ENCODE measurements at places on chromosomes 4 and X.

DNA sequence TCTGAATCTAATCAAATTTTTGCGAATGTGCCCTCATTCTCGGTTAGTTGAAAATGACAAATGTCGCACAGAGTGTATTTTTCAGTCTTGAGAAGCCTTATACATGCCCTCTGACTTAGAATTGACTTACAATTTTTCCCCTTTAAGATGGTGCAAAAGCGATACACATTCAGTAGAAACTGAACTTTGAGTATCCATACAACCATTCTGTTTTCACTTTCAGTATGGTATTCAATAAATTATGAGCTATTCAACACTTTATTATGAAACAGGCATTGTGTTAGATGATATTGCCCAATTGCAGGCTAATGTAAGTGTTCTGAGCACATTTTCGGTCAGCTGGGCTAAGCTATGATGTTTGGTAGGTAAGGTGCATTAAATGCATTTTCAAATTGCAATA is 43.4 kb downstream of the SLC9A7 start:
- DNase-seq = no peak

GRCh38 chr4:181830404-181831035 is 412.7 kb upstream of the TENM3 start:
- DNase-seq = no peak

DNA sequence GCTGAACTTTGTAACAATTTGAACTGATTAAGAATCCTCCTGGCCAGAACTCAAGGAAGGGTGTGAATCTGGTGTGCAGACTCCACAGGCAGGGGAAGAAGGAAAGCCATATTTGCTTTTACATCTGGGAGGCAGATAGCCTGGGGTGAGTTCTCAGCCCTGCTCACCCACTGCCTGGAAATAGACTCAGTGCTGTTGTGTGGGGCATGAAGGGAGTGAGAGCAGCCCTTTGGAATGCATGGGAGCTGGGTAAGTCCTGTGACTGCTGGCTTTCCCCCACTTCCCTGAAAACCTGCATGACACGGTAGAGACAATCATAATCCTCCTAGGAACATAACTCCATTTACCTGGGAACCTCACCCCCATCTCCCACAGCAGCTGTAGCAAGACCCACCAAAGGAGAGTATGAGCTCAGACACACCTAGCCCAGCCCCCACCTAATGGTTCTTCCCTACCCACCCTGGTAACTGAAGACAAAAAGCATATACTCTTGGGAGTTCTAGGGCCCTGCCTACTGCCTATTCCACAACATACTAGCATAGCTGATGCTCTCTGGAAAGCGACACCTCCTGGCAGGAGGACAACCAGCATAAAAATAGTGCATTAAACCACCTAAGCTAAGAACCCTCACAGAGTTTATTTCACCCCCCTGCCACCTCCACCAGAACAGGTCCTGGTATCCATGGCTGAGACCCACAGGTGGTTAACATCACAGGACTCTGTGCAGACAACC is 59.3 kb upstream of the UBQLN2 start:
- no peak for DNase-seq

GRCh38 chr4:98473046-98473445 is 185.4 kb downstream of the TSPAN5 start:
- no peak for DNase-seq

- DNase-seq = no peak
Measured at GRCh38 chrX:109600237-109600651, 24.7 kb downstream of the KCNE5 start.

- DNase-seq = no peak
Measured at GRCh38 chrX:39372115-39372514, 570.9 kb downstream of the MID1IP1 start.

- no peak for DNase-seq
Measured at GRCh38 chr4:87865960-87866598, 33.3 kb downstream of the MEPE start.

GRCh38 chr4:158599150-158599549 is 72.5 kb downstream of the C4orf46 start:
- DNase-seq = no peak

DNA sequence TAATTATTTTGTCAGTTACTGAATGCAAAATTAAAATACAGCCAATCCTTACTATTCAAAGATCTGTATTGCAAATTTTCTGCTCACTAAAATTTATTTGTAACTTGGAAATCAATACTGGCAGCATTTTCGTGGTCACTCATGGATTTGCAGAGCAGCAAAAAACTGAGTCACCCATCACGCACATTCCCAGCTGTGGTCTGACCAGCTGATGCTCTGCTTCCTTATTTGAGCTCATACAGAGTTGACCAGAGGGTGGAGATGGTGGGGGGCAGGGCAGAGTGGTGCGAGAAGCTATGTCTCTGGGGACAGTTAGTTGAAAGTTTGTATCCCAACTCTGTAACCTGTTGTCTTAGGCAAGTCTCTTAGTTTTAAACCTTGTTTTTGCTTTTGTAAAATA is 214.8 kb downstream of the SPCS3 start:
- DNase-seq = no peak

DNA sequence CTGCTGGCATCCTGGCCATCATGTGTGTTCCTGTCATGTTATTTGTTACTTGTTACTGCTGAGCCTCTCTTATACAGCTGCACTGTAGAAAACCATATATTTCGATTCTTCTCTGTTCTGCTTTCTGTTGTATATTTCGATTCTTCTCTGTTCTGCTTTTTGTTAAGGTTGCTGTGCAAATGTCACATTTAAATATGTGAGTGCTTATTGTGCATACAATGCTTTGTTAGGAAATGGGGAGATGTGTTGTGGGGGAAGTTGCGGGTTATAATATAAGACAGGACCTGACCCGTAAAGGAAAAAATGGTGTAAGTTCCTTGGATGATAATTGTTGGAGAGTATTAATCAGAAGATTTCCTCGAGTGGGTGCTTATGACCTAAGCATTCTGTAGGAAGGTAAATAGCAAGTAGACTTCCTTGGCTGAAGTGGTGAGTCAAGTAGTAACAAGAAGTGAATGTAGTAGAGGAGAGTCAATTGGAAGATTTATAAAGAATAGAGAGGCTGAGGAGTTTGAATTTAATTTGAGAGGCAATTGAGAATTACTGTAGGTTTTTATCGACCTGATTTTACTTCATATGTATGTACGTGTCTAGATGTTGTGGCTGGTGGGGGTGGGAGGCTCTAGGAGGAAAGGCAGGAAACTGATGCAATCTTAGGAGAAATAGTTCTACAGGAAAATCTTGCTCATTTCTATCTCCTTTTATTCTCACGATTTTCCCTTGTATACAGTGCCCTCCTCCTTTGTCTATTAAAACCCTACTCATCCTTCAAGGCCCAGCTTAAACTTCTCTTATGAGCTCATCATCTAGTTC is 8.5 kb downstream of the OGT start:
- DNase-seq = no peak

- DNase-seq = no peak
Measured at GRCh38 chr4:40995850-40996249, 218.5 kb downstream of the APBB2 start.

DNA sequence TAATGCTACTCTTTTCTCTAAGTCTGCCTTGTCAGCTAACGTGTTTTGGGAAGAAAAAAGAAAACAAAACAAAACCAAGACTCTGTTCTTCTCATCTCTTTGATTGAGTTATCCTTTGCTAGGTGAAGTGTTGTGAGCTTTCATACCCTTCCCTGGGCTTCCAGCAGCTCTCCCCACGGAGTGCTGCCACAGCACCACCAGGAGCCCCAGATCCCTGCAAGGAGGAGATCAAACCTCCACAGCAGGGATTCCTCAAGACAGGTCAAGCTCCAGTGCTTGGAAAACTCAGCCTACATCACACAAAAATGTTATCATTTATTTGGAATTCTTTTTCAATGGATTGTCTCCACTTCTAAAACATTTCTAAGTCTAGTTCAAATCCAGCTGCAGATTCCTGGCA is 1981.9 kb upstream of the TENM3 start:
- DNase-seq = no peak

- DNase-seq = no peak
Measured at GRCh38 chr4:1749826-1750225, 28.5 kb downstream of the TACC3 start.

GRCh38 chr4:139273835-139274234 is 6.2 kb downstream of the MGARP start:
- DNase-seq = no peak

DNA sequence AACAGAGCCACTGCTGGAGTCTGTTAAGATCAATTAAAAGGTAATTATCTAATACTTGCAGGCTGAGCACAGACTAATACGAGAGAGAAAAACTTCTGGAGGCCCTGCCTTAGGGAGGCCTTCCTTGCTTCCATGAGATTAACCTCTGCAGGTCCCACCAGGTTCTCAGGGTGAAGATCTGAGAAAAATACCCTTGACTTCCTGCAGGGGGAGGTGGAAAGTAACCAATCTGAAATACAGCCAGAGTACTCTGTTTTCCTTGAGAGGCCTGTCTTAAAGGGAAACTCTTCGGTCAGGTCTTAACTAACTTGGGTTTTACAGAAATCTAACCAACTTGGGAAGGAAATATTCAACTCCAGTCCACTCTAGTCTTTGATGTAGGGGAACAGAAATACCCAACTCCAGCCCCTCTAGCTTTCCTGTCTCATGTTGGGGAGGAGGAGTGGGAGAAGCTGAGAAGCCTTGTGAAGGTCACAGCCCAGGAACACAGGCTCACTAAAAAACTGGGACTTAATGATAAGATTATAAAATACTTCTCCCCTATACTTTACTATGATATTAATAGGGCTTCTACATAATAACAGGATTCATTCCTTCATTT is 77.1 kb downstream of the TBCK start:
- no peak for DNase-seq

DNA sequence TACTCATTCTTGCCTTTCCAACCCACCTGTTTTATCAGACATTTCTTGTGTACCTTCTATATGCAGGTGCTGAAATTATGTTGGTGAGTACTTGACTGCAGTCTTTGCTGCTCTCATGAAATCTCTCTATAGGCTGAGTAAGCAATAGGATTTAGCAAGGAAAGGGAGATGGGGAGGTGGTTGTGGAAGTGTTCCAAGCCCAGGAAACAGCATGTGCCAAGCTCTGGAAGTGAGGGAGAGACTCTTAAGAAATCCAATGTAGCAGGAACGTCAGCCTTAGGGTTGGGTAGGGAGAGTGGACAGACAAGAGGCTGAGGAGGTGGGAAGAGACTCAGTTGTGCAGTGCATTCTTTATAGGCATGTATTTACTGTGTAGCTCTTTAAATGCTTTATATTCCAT is 5.6 kb downstream of the SEPTIN11 start:
- DNase-seq = no peak

DNA sequence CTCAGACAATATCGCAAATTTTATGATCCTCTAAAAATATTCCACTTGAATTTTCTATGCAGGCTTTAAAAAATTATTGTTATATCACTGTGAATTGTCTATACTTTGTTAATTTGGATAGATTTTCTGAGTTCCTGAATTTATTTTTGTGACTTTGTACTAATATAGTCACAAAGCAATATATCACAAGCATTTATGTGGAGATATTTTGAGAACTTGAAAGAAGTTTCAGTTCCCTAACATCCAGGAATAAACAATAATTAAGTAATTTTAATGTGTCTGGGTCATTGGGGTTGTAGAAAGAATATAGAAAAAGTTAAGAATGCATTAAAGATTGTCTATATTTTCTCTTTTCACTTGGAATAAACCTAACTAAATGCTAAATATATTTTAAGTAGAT is 32.0 kb downstream of the CXCL8 start:
- no peak for DNase-seq

- DNase-seq = no peak
Measured at GRCh38 chr4:177791188-177791587, 349.0 kb upstream of the AGA start.

DNA sequence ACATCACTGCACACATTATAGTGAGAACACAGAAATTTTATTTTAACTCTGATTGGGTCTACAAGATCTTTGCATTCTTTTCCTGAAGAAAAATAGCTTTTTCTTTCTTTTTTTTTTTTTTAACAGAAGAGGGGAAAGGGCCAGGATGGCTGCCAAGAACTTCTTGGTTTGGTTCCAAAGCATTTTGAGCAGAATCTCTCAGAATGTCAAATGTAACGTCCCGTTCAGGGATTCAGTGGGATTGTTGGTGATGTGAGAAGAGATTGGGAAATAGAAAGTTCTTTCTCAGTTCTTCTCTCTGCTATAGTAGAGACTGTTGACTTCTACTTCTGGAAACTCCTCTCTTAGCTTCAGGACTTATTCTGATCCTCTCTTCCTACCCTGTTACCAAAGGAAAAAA is 70.9 kb upstream of the CBR4 start:
- no peak for DNase-seq

DNA sequence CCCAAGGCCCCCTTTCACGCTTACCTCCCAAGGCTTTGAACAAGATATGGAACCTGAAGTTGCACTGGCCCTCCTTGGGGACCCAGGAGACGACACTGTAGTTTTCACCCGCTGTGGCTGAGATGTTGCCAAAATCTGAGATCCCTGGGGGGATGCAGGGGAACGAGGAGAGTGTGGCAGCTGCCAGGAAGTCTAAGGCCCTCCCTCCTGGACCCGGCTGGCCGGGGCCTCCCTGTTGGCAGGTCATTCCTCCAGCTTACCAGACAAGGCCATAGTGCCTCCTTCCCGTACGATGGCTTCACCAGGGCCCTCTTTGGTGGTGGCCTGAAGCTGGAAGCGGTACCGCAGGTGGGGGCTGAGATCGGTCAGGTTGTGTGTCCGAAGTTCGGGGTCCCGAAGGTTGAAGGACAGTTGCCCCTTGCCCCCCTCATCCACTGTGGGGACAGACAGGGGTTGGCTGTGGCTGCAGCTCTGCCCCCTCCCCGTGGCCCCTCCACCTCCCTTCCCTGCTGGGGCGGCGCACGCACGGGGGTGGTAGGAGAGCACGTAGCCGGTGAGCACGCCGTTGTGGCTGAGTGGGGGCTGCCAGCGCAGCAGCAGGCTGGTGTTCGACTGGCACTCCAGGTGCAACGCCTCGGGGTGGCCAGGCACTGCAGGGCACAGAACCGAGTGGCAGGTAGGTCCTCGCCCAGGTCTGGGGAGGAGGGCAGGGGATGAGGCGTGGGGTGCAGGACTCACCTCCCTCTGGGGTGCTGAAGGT is 21.2 kb downstream of the L1CAM start:
- DNase-seq = no peak

DNA sequence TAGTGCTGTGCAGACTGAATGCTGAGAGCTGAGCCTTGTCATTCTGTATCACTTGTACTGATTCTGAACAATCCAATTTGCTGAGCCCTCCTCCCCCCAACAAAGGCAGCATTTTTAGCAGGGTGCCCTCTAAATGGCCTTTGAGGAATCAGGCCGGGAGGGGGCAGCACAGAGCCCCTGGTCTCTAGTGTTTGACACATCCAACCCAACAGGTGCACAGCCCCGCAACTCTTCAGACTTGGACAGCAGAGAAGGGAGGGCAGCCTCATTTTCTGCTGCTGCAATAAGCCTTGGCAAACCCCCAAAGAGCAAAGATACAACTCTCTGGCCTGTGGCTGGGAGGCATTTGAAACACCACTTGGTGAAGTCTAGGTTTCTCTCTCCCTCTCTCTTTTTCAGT is 3.4 kb downstream of the ATP1B4 start:
- DNase-seq = peak; percentile 10

DNA sequence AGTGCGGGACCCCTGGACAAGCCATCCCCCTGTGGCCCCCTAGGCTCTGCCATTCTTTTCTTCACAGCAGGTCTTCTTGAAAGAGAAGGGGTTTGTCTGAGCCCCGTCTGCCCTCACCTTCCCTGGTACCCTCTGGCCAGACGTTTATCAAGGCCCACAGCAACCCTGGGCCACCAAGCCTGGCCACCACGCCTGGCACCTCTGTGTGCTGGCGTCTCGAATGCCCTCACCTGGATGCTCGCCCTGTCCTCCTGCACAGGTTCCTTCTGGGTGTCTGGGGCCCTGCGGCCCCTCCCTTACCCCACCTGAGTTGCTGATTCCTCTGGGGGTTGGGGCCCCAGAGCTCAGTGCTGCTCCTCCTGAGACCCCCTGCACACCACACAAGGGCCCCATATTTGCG is 25.1 kb downstream of the ADRA2C start:
- DNase-seq = no peak
